ENCODE measurements at places on chromosomes 11 and 22. TPM values are rescaled to one million over a fixed set of nuclear protein-coding genes. Genes with fewer than 3 reads are reported as not detected.

- H3K4me1 ChIP-seq, result no peaks in the 10 kb centered on the region
- H3K36me3 ChIP-seq, result no peaks in the 10 kb centered on the region
- no peak overlapping the region for H3K4me3 ChIP-seq
Observed at GRCh38 chr11:96506953-96507354, 117.1 kb downstream of the JRKL start.

GRCh38 chr22:25013607-25014006 is 61.1 kb downstream of the KIAA1671 start:
- DNase-seq, result no peak
- no peak overlapping the region for H3K4me3 ChIP-seq
- no peaks in the 10 kb centered on the region for H3K4me1 ChIP-seq
- no peak overlapping the region for H3K27ac ChIP-seq
- no peaks in the 10 kb centered on the region for H3K27me3 ChIP-seq

DNA sequence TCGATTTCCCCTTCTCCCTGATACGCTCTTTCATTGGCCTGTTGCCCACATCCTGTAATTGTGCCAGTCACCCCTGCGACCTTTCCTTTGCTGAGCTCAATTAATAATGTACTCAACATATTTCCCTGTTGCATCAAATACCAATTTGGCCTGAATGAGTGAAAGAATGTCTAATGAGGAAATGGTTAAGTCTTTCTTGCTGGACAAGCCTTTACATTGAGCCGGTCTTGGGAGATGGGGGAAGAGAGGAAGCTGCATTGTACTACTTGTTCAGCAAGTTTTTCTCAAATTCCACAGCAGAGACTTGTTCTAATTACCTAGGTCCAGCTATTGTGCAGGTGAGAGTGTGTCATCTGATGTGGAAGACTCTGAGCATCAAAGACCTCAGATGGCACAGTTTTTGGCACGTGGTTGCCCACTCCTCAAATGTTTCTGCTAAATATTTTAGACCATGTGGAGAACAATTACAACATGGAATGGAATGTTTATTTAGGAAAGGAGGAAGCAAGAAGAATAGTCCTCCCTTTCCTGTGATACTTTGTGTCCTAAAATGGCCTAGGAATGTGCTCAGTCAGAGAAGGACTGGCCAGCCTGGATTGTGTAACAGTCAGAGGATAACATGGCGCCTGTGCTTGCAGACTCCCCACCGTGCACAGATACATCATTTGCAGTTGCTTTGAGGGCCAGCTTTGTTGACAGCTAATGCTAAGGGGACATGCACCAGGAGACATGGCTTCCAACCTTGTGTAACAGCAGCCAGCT is 129.5 kb upstream of the E2F8 start:
- DNase-seq, result no peak
- no peak overlapping the region for H3K27ac ChIP-seq
- H3K4me1 ChIP-seq, result no peaks in the 10 kb centered on the region
- H3K36me3 ChIP-seq, result no peaks in the 10 kb centered on the region

- H3K4me3 ChIP-seq, result no peak overlapping the region
- no peak for DNase-seq
- H3K27me3 ChIP-seq, result no peaks in the 10 kb centered on the region
- H3K36me3 ChIP-seq, result no peaks in the 10 kb centered on the region
- peaks cover 60% of the 10 kb centered on the region for H3K4me1 ChIP-seq
- no peak overlapping the region for H3K27ac ChIP-seq
Observed at GRCh38 chr22:21570398-21570797, 2.9 kb downstream of the UBE2L3 start.

The MS4A10 gene
- not detected for total RNA-seq

DNA sequence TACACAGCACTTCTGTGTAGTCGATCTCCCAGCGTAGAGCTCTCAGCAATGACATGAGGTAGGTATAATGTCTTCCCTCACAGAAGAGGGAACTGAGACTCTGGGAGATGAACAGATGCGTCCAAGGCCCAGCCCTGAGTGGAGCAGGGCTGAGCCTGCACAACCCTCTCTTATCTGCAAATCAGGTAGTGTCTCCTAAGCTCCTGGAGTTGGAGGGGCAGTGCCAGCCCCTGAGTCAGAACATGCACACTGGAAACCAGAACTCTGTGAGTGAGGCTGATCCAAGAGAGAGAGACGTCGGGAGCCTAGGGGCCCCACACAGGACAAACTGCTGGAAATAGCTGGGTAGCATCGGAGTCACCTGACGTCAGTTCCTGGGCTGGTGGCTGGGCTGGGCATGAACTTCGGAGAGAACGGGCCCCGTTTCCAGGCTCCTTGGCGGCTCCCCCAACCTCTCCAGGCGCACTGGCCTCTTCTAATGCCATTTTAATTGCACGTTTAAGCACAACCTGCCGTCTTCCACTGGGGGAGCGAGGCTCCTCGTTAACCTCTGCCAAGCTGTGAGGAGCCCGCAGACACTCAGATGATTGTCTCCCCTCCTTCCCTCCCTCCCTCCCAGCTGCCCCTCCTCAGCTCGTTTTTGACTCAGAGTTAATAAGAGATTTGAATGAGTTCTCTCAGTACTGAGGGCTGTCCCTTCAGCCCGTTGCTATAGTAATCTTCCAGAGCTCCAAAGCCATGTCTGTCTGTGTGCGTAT is 191.2 kb upstream of the TBCEL start:
- H3K27me3 ChIP-seq, result no peaks in the 10 kb centered on the region
- no peaks in the 10 kb centered on the region for H3K4me1 ChIP-seq
- no peak overlapping the region for H3K4me3 ChIP-seq
- H3K27ac ChIP-seq, result no peak overlapping the region
- DNase-seq, result peak; percentile 50

- no peak overlapping the region for H3K4me3 ChIP-seq
- H3K4me1 ChIP-seq, result peaks cover 95% of the 10 kb centered on the region
- H3K27me3 ChIP-seq, result no peaks in the 10 kb centered on the region
- peak overlapping the region; percentile 40 for H3K27ac ChIP-seq
Observed at GRCh38 chr11:75337195-75337654, 14.2 kb downstream of the ARRB1 start.

DNA sequence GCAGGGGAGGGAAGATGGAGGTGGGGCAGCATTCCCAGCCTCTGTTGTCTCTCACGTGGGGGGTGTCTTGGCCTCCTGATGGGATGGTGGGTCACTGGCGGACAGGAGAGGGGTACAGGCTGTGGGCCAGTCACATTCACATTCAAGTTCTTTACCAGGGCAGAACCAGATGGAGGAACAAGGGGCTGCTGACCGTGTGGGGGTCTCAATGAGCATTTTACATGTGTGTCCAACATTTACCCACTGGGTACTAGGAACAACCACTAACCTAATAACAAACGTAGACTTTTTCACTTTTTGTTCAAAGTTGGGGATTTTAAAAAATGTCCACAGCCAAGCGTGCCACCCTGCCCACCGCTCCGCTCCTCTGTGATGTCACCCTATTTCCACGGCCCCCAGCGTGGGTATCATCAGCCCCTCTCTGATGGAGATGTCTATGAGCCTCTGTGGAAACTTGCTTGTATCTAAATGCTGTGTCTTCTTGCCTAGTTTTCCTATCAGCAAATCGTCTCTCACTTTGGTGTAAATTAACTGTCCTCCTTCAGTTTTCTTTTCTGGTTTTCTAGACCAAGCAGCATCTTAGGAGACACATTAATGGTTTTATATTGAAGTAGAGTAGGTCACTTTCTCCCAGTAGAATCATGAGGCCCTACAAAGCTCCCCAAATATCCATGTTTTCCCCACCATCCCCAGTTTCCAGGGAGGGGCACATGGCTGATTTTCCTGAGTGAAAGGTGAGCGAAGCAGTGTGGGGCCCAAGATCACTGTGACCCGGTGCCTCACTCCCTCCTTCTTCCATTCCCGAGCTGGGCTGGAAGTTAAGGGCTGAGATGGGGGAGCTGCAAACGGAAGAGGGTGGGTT is 936.7 kb downstream of the BRD1 start:
- no peak for DNase-seq
- H3K4me3 ChIP-seq, result no peak overlapping the region
- H3K4me1 ChIP-seq, result no peaks in the 10 kb centered on the region
- no peaks in the 10 kb centered on the region for H3K36me3 ChIP-seq
- H3K27ac ChIP-seq, result no peak overlapping the region
- no peaks in the 10 kb centered on the region for H3K27me3 ChIP-seq

DNA sequence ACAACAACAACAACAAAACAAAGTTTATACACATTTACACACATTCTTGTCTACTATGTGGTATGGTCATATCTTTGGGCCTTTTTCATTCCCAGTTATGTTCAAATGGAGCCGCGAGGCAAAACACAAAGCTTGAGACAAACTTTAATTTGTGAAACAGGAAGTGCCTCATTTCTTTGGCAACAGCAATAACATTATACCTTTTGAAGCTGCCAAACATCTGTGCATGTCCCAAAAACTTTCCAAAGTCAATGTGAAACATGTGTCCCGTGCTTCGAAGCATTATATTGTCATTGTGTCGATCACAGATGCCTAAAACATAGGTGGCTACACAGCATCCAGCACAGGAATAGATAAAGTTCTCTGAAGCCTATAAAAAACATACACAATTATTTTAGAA is 25.0 kb upstream of the RPS13 start:
- H3K36me3 ChIP-seq, result peaks cover 96% of the 10 kb centered on the region
- no peak overlapping the region for H3K4me3 ChIP-seq
- H3K27ac ChIP-seq, result no peak overlapping the region

The F2 gene
- total RNA-seq, result 0.92 TPM

GRCh38 chr11:64334764-64335735 is 5.0 kb upstream of the CCDC88B start:
- H3K4me1 ChIP-seq, result peaks cover 9% of the 10 kb centered on the region
- H3K27me3 ChIP-seq, result no peaks in the 10 kb centered on the region
- peak; percentile 92 for DNase-seq
- H3K4me3 ChIP-seq, result no peak overlapping the region
- H3K27ac ChIP-seq, result peak overlapping the region; percentile 9

- H3K4me3 ChIP-seq, result no peak overlapping the region
- H3K4me1 ChIP-seq, result no peaks in the 10 kb centered on the region
- H3K27me3 ChIP-seq, result peaks cover 59% of the 10 kb centered on the region
- DNase-seq, result peak; percentile 58
- no peak overlapping the region for H3K27ac ChIP-seq
Observed at GRCh38 chr22:37472418-37473006, 13.7 kb downstream of the MFNG start.

DNA sequence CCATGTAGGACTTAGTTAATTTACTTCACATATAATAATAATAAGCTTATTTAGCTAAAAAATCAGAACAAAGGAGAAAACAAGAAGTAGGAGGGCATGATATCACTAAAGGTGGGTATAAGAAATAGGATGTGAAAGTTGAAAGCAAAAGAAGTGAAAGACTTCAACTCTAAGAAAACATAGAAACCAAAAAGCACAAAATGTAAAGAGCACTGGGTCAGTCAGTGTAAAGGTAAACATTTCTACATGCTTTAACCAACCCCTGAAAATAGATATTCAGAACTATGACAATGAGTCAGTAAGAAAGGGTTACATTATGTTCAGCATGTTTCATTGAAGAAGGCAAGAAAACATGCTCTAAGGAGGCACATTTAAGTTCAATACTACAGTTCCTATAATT is 298.8 kb downstream of the SWAP70 start:
- no peaks in the 10 kb centered on the region for H3K4me1 ChIP-seq
- no peak overlapping the region for H3K4me3 ChIP-seq
- no peaks in the 10 kb centered on the region for H3K27me3 ChIP-seq
- no peak for DNase-seq
- no peak overlapping the region for H3K27ac ChIP-seq

The HTATIP2 gene
- 55.3 TPM for total RNA-seq

The TP53I11 gene
- 155 TPM for total RNA-seq

DNA sequence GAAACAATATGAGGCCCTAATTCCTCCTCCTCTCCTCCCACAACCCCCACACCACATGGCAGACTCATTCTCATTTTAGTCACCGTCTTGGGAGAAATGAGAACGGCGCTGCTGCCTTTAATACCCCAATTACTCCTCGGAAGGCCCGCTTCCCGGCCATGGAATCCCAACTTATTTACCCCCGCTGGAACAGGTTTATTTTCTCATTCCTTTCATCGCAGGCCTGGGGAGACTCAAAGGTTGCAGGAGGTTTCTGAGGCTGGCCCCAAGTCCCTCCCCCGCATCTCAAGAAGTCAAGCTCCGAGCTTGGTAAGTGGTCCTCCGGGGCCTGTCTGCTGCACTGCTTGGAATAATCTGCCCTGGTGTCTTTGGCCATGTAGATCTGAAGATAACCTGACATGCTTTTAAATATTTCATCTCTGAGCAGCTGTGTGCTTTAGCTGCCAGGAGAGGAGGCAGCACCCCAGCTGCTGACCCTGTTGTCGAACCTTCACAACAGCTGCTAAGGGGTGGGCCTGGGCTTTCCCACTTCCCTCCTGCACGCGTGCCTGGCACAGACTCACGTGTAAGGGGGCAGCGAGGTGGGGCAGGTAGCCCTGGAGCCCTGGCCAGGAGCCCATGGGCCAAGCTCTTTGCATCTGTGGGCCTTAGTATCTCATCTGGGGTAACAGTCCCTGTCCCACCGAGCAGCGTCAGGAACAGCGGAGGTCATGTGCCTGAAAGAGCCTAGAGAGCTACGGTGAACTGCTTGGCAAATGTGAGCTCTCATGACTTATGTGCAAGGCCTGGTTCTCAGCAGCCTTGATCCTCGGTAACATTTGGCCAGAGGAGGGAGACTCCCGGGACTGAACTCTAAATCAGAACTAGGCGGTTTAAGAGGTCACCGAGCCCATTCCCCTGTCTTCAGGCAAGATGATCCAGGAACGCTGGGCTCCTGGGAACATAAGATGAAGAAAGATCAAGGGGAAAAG is 164.6 kb downstream of the ST3GAL4 start:
- H3K4me1 ChIP-seq, result no peaks in the 10 kb centered on the region
- no peak overlapping the region for H3K4me3 ChIP-seq
- no peak overlapping the region for H3K27ac ChIP-seq
- peaks cover 42% of the 10 kb centered on the region for H3K27me3 ChIP-seq
- H3K36me3 ChIP-seq, result no peaks in the 10 kb centered on the region

DNA sequence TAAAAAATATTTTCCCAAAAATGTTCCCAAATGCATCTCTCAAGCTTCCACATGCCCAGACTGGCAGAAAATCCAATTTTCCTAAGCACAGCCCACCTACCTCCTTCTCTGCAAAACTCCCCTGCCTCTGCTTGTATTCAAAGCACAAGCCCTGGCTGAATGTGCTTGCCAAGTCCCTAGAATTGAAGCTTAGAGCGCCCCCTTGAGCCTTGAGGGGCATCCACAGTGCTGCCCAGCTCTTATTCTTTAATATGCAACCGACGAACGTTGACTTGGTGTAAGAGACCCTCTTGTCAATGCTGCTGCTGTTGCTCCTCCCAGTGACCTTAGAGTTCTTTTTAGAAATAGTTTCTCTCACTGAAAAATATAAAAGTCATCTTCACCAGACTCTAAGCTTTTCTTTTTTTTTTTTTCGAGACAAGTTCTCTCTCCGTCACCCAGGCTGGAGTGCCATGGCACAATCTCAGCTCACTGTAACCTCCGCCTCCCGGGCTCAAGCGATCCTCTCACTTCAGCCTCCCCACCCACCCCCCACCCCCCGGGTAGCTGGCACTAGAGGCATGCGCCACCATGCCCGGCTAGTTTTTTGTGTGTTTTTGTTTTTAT is 63.5 kb upstream of the CAPRIN1 start:
- DNase-seq, result peak; percentile 89
- no peaks in the 10 kb centered on the region for H3K4me1 ChIP-seq
- H3K4me3 ChIP-seq, result no peak overlapping the region

The DDI1 gene
- not detected for total RNA-seq

GRCh38 chr11:1559111-1559951 is 12.7 kb downstream of the DUSP8 start:
- peaks cover 50% of the 10 kb centered on the region for H3K4me1 ChIP-seq
- peaks cover 50% of the 10 kb centered on the region for H3K36me3 ChIP-seq
- DNase-seq, result peak; percentile 94
- H3K27me3 ChIP-seq, result no peaks in the 10 kb centered on the region
- H3K4me3 ChIP-seq, result peak overlapping the region; percentile 5
